NCI-H1436 treated with DMSO at 0.1 percent for 48 hours (cell line): ENCODE measurements at places on chromosomes 6 and 20.

DNA sequence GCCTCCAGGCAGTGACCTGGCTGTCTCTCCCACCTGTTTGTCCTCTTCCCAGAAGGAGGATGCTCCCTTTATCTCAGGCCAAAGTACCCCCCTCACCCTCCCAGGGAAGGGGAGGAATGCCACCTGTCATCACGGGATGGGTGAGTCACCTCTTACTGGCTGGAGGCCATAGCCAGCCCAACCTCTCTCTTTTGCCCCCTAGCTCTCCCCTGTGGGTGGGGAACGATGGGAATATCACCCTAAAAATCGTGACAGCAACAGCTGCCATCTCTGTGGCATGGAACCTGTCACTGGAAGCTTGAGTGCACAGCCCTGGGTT, 137.5 kb upstream of the PTPN1 start:
- no peak for DNase-seq

- DNase-seq, result peak; percentile 50
Measured at GRCh38 chr6:2028457-2029038, 216.9 kb downstream of the GMDS start.

GRCh38 chr6:68046756-68047155, 588.3 kb upstream of the ADGRB3 start:
- DNase-seq, result no peak

DNA sequence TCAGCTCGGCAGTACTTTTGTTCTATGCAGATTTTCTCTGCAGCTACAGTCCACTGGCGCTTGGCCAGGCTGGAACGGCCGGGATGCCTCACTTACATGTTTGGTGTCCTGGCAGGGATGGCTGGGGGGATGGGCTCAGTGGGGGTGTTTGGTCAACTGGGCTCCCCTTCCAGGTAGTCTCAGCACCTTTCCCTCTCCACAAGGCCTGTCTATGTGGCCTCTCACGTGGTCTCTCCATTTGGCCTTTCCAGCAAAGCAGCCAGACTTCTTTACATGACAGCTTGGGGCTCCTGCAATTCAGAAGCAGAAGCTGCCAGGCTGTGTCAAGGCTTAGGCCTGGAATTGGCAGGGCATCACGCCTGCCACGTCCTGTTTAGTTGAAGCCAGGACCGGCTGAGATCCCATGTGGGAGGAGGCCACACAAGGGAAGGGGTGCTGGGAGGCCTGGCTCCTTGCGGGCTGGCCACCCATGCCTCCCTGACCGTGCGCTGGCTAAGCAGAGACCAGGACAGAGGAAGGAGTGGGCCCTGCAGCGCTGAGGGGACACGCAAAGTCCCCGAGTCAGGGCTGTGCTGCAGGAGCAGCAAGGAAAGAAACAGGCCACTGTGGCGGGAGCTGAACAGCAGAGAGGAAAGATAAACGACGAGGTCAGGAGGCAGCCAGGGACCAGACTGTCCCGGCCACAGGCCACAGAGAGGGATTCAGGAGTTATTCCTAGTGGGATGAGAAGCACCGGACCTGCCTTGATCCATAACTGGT, 38.9 kb downstream of the MGME1 start:
- no peak for DNase-seq

DNA sequence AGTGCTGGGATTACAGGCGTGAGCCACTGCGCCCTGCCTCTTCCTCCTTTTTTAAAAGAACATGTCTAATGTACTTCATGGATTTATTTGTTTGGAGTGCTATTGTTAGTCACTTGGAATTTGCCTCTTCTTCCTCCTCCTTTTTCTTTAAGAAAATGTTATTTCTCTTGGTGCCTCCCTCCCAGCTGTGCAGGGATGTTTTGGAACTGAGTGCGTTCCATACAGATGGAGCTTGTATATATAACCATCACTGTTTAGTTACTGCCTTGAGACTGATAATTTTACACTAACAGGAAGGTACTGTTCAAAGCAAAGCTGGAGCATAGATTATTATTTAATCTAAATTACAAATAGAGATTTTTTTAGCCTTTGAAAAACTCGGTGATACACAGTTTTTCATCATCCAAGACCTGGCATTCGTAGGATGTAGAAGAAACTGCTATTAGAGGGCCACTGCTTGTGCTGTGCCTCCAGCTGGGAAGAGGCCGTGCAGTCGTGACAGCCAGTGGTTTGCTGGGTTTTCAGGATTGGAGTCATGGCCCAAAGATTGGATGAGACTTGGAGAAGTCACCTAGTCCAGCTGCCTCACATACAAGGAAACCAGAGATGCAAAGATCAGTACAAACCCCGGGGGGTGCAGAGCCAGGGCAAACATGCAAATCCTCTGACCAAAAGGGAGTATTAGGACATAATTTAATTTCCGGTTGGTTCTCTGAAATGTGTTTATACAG, 123.1 kb downstream of the PLEKHG1 start:
- no peak for DNase-seq
